ENCODE measurements at places on chromosomes 1 and 21.

GRCh38 chr1:84299536-84300170 lies 1.9 kb upstream of the SAMD13 start:
- DNase-seq = peak; percentile 35

GRCh38 chr1:237287876-237288521 lies 246.0 kb downstream of the RYR2 start:
- DNase-seq = no peak

- DNase-seq = peak; percentile 97
Observed at GRCh38 chr1:207941665-207942064, 30.7 kb upstream of the CD34 start.

- DNase-seq = no peak
Observed at GRCh38 chr1:157277913-157278312, 139.7 kb upstream of the ETV3 start.

GRCh38 chr1:9389968-9390367 lies 97.3 kb downstream of the SPSB1 start:
- DNase-seq = no peak

DNA sequence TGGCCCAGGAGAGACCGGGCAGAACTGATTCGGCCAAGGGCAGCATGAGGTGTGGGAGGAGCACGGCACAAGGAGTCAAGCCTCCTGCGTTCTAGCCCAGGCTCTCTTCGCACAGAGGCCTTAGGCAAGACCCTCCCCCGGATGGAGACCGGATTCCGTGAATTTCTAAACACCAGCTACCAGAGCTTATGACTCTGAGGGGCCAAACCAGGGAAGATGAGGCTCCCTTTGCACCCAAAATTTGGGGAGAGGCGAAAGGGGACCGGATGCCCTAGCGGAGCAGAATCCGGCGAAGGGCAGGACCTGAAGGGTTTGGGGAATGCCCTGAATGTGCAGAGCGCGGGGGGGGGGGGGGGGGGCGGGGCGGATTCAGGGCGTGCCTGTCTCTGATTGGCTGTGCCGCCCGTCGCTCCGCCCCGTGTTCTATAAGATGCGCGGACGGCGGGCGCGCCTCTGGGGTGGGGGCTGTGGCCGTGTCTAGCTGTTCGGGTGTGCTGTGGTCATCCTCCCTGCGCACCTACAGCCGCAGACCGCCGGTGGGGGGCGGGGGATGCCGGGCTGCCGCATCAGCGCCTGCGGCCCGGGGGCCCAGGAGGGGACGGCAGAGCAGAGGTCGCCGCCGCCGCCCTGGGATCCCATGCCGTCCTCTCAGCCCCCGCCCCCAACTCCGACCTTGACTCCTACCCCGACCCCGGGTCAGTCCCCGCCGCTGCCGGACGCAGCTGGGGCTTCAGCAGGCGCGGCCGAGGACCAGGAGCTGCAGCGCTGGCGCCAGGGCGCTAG lies at the start of gene TRNP1:
TRNP1 (plus strand) TSS at position 456 of the 783 bp plus-strand sequence; CDS start at position 551, 95 bp downstream.
- DNase-seq = peak; percentile 78

- no peak for DNase-seq
Observed at GRCh38 chr1:221937155-221937953, 195.5 kb upstream of the DUSP10 start.

- no peak for DNase-seq
Observed at GRCh38 chr1:235863699-235864093, 3.0 kb downstream of the LYST start.

GRCh38 chr1:27507960-27508665 lies 18.1 kb upstream of the WASF2 start:
- no peak for DNase-seq

DNA sequence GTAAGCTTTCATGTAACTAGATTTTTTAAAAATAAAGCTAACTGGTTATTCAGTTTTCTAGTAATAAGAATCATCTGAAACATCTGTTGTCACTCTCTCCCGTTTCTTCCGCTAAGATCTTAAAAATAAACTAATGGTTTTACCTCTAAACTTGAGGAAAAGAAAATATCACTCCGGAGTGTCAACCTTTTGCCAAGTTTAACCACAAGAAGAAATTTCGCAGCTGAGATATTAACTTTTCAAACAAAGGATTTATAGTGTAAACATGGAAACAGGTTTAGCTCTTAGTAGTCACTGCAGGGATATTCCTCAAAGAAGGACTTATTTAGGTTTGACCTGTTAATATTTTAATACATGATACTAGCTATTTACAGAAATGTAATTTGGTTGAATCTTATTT lies 954.9 kb downstream of the ADGRL2 start:
- no peak for DNase-seq

GRCh38 chr1:86183810-86184209 lies 27.2 kb upstream of the COL24A1 start:
- DNase-seq = peak; percentile 53

- DNase-seq = no peak
Observed at GRCh38 chr1:55544826-55545225, 329.7 kb upstream of the USP24 start.

- no peak for DNase-seq
Observed at GRCh38 chr1:21366288-21366687, 73.6 kb upstream of the NBPF3 start.

GRCh38 chr1:146020058-146021049 lies 1.2 kb downstream of the HJV start:
- no peak for DNase-seq

DNA sequence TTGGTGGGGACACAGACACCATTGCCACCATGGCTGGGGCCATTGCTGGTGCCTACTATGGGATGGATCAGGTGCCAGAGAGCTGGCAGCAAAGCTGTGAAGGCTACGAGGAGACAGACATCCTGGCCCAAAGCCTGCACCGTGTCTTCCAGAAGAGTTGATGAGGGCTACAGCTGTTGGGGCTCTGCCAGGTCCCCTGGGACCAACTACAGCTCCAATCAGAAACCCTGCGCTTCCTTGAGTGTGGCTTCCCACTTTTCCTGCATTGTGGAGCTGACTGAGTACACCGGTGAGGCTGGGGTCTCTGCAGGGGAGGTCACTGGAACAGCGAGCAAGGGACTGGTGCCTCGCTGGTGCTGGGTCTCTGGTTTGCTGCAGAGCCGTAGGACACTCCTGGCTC lies 4.5 kb downstream of the ADPRS start:
- DNase-seq = no peak

DNA sequence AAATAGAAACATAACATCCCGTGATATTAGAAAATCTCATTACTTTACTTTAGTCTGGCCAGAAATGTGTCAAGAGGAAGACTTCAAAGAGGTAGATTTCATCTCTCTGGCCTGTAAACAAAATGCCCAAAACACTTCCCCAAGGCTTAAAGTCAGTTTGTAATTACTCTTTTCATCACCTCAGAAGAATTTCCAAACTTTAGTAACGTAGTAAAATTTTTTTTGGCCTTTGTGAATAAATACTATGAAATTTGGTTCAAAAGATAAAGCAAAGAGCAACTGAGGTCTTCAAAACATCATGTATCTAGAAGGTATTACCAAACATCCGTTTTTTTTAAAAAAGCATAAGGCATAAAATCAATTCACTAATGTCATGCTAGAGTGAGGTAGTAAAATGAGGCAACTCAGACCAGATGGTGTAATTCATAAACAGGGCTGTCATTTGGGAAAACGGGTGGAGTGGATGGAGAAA lies 51.4 kb downstream of the LEPR start:
- DNase-seq = no peak

- DNase-seq = no peak
Observed at GRCh38 chr1:10716840-10717239, 79.6 kb downstream of the CASZ1 start.

DNA sequence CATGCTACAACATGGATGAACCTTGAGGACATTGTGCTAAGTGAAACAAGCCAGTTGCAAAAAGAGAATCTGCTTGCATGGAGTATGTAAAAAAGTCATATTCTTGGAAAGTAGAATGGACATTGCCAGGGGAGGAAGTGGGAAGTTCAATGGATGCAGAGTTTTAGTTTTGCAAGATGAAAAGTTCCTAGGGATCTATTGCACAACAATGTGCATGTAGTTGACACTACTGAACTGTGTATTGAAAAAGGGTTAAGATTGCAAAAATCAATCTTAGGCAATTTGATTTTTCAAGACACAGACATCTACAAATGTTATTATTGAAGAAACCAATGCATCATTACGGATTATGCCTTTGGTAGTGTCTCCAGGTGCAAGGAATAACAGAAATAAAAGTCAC lies 50.3 kb upstream of the MAGI3 start:
- DNase-seq = no peak

GRCh38 chr1:38624336-38625039 lies 235.1 kb downstream of the RRAGC start:
- no peak for DNase-seq

Data from fibroblast of pulmonary artery (primary cell).